ENCODE measurements at places on chromosomes 11 and 22.

DNA sequence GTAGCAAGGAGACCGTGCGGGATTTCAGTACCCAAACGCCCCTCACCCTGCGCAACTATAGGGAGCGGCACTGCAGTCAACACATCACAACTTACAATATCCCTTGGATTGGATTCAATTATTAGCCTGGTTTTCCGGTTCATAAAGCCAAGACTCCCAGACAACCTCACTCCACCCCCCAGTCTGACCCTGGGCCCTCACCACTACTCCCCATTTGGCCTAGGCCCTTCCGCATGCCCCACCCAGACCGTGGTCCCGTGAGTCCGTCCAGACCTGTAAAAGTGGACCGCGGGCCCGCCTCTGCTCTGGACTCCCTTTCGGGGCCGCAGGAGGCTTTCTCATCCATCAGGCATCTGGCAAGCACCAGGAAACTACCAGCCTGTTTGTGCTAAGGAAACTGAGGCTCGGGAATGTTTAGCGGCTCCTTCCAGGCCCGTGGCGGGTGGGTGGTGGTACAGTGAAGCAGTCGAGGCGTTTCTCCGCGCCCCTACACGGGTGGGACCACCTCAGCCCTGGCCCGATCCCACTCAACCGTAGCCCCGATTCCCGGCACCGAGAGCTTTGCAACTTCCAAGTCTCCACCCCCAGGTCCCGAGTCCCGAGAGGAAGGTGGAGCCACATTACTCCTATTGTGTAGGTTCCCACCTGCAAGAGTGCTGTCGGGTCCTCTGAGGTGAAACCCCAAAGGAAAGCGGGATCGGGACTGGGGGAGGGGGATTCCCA lies 679 bp upstream of the DPP3 start:
- no peak for DNase-seq

DNA sequence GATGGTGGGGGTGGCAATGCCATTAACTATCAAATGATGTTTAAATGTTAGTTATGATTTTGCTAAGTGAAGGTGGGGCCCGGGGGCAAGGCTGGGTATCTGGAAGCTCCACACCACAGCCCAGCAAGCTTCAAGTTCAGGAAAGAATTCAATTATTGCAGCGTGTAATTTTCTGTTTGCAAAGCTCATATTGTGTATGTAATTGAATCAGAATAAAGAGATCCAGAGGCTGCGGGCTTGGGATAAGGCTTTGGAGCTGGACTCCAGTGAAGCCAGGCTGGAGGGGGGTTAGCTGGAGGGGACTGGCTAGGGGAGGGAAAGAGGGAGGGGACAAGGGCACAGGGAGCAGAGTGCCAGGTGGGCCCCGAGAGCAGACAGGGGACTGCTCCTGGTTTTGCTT lies 557.1 kb upstream of the CADM1 start:
- DNase-seq, result no peak

DNA sequence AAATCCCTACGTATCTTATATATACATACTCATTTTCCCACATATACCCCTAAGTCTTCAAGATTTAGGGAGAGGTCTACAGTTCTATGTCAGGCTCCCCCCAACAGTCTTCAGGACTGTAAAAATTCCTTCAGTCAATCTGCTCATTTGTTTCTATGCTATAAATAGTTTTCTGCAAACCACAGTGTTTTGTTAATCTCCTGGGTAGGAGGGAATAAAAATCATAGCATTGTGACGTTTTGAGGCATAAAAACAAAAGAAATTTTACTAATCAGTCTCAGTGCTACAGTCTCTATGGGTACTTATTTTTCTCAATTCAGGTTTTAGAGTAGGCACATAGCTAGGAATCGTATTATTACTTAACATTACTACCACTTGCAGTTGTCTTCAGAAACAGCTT lies 552.8 kb upstream of the LRRC4C start:
- no peak for DNase-seq

DNA sequence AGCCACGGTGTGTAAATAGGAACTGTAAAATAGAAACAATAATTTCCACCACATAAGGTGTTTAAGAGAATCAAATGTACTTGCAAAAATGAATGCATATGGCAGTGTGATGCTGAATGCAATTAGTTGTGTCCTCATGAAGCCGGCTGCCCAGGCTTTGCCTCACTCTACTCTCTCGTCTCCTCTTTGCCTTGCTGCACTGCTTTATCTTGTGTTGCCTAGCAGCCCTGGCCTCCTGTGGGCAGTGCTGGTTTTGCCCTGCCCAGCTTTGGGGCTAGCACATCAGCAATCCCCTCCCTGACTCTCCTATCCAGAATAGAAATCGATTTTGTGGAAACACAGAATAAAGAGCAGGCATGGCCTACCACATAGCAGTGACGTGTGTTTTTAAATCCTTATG lies 30.0 kb downstream of the LRRC32 start:
- no peak for DNase-seq

DNA sequence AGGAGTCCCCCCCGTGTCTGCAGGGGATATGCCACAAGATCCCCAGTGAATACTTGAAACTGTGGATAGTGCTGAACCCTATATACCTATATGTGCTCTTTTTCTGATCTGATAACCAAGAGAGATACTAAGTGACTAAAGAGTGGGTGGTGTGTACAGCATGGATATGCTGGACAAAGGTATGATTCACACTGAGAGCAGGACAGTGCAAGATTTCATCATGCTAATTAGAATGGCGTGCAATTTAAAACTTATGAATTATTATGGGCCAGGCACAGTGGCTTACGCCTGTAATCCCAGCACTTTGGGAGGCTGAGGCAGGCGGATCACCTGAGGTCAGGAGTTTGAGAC lies 90.2 kb upstream of the ALKBH3 start:
- peak; percentile 40 for DNase-seq

DNA sequence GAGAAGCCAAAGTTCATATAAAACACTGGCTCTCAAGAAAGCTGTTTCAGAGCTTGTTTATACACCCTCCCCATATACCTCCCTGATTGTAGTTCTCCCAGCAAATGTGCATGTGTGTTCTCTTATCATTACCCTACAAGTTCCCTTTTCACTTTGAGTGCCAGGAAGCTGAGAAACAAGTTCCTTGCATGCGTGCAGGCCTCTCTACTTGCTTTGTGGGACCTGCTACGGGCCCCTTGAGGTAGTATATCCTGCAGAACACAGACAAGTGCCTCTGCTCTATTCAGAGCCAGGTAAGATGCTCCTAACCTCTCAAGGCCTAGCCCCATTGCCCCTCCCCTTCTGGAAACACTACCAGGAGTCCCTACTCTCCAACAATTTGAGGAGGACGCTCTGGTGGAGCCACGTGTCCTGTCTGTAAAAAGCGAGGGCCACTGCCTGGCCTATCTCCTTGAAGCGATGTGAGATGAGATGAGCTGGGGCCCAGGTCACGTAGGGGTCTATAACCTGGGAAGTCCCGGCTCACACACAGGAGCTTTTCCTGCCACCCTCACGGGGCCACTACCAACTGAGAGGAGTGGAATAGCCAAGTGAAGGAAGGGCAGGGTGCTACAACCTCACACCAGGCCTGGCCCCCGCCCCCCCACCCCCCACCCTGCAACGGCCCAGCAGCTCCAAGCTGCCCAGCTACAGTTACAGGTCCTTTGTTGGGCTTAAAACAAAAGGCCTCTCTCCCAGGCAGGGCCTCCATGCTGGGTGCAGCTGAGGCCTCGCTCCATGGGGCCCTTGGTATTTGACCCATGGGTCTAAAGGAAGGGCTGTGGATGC lies 2.6 kb upstream of the ATP5MGL start:
- no peak for DNase-seq

GRCh38 chr11:134906356-134906955 lies 494.4 kb upstream of the B3GAT1 start:
- DNase-seq, result no peak

DNA sequence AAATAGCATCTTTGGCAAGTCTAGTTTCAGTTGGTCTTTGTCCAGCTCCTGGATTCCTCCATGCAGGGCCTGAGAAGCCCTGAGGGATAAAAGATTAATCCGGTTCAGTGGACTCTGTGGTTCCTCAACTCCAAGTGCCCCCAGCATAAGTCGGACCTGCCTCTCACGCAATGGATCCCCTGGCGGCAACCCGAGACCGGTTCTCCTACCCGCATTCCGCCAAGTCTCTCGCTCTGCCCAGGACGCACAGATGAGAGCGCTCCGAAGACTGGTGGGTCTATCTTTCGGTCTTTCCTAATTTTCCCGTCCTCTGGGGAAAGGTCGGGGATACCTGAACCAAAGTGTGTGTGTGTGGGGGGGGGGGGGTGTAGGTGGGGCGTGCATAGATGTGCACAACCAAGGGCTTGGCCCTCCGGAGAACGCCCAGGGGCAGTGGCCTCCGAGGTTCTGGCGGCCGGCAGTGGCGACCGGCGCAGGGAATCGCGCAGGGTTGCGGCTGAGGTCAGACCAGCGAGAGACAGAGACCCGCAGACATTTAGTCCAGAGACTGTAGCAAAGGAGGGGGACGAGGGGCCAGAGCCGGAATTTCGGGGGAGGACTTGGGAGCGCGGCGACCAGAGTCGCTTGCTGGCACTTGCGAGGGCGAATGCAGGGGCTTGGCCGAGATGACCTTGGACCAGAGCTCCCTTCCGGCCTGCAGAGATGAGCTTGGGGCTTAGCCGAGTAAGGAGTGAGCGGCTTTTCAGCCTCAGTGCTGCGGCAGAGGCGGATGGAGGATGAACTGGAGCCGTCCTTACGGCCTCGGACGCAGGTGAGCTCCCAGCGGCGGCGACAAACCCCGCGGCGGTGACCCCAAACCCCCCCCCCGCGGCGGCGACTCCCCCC lies 712 bp upstream of the SLC2A11 start:
- no peak for DNase-seq

DNA sequence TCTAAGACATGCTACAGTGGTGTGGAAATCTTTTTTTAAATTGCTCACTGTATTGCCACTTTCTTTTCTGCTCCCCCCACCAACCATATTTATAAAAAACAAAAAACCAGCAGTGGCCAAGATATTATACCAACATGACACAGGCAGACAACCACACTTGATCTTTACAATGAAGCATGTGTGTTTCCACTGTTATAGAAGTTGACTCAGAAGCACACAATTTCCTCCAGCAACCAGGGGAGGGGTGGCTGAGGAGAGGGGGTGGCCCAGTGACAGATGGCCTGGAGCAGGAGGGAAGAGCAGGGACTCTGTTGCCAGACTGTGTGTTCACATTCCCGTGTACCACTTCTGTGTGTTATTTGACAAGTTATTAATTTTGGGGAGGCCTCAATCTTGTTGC lies 14.8 kb downstream of the CD59 start:
- DNase-seq, result no peak

DNA sequence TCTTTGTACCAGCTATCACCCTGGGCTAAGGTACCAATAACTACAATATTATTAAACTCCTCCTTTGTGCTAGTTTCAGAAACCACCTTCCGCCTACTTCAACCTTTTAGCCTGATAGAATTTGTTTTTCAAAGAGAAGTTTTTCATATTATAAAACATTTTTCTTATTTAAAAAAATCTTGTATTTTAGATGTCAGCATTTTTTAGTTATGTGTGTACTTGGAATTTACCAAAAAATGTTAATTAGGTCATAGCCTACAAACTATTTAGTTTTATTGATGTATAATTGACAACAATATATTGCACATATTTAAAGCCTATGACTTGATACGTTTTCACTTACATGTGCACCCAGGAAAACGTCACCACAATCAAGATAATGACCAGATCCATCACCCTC lies 1097.6 kb downstream of the JRKL start:
- DNase-seq, result no peak

GRCh38 chr11:113871336-113871735 lies 4.0 kb downstream of the USP28 start:
- no peak for DNase-seq

- no peak for DNase-seq
These were observed 4.3 kb upstream of the GP1BB start for GRCh38 chr22:19719050-19719482.

DNA sequence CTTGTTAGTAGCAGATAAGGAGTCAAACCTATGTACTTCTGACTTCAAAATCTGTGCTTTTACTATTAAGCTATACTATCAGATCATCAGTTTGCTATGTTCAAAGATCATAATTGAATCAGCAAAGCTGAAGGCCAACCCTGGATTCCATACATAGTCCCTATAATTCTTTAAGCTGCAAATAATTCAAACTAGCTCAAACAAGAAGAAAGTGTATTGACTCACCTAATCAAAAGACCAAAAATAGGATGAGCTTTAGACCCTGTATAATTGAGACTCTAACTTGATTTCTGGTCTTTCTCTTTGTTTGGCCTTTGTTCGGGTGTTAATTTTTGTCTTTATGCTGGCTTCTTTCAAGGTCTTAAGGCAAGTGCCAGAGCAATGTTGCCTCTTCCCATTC lies 213.7 kb downstream of the CWF19L2 start:
- DNase-seq, result no peak

- DNase-seq, result no peak
These were observed 111.7 kb upstream of the RASSF10 start for GRCh38 chr11:12897390-12897789.

GRCh38 chr11:78548911-78549590 lies 25.6 kb downstream of the NARS2 start:
- DNase-seq, result no peak

DNA sequence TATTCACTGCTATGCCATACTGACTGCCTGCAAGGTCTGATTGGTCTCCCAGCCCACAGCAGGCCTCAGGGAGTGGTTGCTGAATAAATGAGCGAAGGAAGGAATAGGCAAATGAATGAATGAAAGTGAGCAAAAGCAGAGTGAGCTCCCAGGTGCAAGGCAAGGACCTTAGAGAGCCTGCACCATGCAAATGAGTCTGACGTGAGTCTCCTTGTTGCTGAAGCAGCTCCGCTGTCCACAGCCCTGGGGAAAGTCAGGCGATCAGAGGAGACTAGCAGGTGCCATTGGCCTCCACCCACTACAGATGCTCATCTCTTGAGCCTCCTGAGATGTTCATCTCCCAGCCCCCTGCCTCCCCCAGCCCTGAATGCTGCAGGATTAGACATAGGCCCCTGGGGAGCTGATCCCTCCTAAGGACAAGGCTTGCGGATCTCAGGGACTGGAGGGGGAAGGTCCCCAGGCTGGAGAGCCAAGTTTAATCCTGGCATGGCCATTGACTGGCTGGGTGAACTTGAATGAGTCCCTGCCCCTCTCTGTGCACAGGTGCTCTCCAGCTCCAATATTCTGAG lies 22.1 kb downstream of the GDPD5 start:
- no peak for DNase-seq

DNA sequence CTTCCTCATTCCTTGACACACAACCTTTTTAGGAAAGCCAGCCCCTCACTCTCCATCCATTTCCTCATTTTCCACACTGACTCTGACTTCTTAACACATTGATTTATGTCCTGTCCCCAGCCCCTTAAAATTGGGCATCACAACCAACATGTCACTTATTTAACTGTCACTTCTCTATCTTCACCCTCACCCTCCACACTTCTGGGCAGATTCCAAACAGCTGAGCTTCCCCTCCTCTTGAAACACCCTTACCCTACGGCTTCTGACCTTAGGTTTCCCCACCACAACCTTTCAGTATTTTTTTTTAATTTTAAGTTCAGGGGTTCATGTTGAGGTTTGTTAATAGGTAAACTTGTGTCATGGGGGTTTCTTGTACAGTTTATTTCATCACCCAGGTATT lies 696.3 kb downstream of the DLG2 start:
- DNase-seq, result no peak
